ENCODE measurements at places on chromosomes 6 and 20.

GRCh38 chr20:15155848-15156401 lies 818.5 kb upstream of the FLRT3 start:
- DNase-seq: no peak

DNA sequence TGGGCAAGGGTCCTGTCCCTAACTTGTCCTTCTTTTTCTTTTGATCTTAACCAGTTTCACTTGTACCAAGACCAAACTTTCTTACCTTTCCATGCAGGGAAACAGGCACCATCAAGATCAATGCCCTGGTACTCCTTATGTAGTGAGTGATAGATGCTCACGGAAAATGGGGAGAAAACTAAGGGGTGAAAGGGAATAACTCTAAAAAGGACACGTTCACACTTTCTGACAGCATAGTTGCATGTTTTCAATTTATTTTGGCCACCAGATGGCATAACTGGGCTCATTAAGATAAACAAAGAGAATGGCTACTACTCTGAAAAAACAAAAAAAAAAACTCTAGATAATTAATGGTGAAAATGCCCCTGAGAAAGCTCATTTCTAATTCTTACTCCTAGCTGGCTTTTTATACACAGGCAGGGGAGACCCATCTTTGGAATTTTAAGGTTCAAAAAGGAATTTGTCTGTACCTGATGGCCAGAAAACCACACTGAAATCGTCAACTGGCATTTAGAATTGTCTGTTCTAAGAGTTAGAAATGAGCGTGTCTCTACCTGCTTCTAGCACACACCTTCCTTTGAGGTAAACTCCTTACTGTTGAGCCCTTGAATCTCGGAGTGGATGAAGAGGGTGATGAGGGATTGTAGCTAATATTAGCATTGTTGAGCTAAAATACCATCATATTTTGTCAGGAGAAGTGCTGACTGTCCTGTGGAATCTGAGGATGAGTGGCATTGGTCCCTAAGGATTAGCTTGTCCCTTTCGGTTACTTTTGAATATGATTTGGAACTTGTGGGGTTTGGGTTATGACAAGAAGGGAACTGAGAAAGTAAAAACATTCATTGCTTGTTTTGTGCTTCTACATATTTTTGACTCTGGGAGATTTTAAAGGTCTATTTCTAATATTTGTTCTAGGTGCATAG lies 62.2 kb upstream of the DDR1 start:
- DNase-seq: no peak

GRCh38 chr20:61683721-61684120 lies 382.0 kb downstream of the TAF4 start:
- DNase-seq: no peak

GRCh38 chr6:71080133-71080532 lies 123.3 kb upstream of the B3GAT2 start:
- no peak for DNase-seq

DNA sequence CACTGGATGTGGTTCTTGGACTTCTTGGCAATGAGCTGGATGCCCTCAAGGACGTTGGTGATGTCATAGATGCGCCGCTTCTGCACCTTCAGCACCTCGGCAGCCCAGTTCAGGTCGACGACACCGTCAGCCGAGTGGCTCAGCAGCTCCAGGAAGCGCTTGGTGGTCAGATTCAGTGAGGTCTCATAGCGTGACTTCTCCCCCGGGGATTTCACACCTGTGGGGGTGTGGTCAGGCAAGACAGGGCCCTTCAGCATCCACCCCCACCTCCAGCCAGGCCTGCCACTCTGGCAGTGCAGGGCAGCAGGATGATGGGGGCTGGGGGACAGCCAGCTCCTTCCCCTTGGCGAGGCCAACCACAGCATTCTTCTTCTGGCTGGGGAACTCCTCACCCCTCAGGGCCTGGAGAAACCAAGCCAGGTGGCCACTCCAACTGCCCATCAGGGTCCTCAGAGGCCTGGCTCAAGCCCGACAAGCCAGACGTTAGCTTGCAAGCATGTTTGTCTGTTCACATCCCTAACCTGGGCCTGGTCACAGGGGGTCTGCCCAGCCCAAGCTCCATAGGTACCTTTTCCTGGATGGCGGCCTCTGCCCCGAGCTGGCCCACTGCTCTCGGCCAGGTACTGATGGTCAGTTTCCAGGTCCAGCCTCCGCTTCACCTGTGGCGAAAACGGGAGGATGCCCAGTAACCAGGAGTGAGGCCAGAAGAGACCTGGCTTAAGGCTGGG lies 5.7 kb upstream of the NECAB3 start:
- DNase-seq: no peak

DNA sequence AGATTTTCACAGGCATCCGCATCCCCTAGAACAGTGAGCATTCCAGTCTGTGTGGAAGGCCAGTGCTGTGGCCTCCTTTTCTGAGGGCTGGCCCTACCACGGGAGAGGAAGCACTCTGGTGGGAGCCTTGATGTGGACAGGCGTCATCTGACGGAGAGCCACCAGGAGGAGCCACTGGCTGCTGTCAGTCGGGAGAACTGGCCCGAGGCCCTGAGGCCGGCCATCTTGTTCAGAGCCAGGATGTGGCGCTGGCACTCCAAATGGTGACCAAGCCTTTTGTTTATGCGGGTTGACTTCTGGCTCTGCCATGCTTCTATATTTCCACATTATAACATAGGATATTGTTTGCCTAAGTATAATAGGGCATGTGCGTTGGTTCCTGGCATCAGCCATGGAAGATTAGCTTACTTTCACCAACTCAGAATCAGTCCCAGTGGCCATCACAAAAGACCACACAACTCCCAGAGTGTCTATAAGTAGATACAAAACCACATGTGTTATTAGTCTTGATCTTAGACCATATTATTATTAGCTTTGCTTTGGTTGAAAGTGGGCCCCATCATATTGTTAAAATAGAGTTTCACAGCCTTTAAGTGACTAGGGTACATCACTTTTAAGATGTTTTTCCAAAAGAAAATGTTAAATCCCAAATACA lies 273.9 kb upstream of the TAB2 start:
- DNase-seq: no peak

- no peak for DNase-seq
Observed at GRCh38 chr20:5171790-5172164, 45.0 kb downstream of the CDS2 start.

GRCh38 chr6:160507420-160507819 lies 156.7 kb downstream of the LPA start:
- DNase-seq: no peak

GRCh38 chr6:21900730-21901129 lies 307.2 kb downstream of the SOX4 start:
- DNase-seq: no peak

GRCh38 chr6:132063204-132063603 lies 112.0 kb upstream of the CCN2 start:
- no peak for DNase-seq

GRCh38 chr20:9492067-9492466 lies 22.3 kb upstream of the LAMP5 start:
- no peak for DNase-seq

All from left lung (tissue), 14 donors.